Midbrain (tissue), 1 donor: ENCODE measurements at places on chromosomes 2 and 18.

DNA sequence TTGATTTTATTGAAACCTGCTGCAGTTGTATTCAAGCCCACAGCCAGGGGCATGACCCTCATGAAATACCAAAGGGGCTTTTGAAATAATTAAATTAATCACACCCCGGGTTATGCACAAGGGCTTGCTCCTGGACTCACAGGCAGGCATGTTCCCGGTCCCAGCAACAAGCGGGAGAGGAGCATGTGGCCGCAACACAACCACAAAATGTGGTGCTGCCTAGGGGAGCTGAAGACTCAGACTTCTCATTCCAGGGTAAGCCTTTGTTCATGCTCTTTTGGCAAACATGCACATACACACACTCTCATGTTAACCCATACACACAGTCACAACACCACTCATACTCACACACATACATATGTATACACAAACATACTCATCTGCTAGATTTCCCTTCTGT, 233.7 kb upstream of the SMAD2 start:
- DNase-seq, result no peak

DNA sequence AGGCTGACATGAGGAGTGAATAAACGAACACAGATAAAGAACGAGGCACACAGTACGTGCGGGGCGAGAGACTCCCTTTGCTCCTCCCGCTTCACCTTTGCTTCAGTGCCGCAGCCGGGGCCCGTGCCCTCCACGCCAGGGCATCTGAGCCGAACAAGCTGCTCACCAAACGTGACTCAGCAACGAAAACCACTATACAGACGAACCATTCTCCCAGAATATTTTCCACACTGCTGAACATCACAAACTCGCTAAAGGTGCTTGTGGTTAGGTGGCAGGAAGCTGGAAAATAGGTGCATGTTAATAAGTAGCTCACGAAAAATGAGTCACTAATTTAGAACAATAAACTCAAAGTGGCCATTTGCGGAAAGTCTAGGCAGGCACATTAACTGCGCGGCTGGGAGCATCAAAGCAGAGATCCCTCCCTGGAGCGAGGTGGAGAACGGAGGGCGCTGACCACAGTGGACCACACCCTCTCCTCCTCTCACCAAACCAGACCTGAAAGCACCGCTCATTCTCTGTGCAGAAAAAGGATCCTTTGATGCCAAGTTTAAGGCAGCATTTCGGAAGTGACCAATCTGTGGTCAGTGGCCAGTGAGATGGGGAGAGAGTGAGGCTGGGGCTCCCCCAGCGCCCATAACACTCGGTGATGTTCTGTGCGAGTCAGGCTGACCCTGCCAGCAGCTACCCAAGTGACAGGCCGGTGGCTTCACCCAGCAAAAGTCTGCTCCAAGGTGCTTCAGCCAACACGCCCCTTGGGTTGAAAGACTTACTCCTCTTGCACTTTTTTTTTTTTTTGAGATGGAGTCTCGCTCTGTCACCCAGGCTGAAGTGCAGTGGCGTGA, 153.2 kb downstream of the HDAC4 start:
- no peak for DNase-seq

DNA sequence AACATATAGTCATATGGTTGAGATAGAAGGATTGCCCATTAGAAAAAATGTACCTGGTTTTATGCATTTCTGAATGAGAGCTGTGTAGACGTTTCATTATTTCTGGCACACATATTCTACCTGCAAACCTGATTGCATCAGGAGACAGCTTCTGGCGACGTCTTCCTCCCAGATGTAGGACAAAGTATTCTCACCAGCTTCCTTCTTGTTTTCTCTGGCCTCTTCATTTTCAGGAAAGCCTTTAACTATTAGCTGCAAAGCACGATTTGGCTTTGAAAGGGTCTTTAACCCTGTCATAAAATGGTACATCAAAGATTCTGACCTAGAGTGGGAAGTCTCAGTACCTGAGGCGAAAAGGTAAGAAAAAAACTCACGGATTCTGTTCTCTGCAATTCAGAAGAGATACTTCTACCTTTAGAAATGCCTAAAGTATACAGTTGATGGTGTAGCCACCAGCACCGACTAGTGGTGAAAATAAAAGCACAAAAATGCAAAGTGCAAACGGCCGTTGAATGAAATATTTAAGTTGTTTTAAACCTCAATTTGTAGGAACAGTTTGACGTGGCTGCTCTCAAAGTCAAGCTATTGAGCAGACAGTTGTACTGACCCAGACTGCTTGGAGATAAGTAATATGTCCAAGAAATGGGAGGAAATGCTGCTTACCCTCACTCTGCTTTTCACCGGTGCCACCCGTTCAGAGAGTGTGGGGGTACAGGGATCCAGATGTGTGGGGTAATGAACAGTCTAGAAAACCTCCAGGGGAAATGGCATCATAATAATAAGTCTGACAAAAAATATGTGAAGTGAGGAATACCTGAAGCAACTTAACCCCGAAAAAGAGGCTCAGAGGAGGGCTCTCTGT, 20.2 kb downstream of the IL18RAP start:
- no peak for DNase-seq

DNA sequence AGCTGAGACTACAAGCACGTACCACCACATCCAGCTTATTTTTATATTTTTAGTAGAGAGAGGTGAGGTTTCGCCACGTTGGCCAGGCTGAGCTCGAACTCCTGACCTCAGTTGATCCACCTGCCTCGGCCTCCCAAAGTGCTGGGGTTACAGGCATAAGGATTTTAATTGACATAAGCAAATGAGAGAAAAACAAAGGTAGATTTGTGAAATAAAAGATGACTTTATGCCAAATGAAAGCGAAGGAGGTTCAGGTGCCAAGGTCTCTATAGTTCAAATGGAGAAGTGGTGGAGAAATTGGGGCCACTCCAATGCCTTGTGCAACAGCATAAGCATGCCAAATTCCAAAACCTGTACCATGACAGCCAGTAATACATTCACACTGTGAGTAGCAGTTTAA, 180.6 kb downstream of the MREG start:
- DNase-seq, result peak; percentile 20

DNA sequence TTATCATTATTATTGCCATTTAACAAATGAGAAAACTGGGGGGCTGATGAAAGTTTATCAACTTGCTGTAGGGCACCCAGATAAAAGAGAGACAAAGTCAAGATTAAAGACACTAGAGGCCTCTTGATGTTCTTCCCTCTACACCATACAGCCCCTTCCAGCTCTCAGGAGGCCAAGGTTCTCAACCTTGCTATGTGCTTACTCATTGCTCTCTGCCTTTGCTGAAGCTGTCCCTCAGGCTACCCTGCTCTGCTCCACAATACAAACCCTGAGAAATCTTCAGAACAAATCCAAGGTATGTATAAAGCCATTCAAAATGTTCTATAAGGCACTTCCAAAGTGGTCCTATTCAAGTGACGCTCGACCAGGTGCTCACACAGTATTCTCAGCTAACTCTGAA, 329.9 kb upstream of the TNP1 start:
- no peak for DNase-seq
